ENCODE measurements at places on chromosomes 3 and 15.

- DNase-seq, result no peak
Measured at GRCh38 chr3:194407423-194407822, 8.4 kb upstream of the GP5 start.

DNA sequence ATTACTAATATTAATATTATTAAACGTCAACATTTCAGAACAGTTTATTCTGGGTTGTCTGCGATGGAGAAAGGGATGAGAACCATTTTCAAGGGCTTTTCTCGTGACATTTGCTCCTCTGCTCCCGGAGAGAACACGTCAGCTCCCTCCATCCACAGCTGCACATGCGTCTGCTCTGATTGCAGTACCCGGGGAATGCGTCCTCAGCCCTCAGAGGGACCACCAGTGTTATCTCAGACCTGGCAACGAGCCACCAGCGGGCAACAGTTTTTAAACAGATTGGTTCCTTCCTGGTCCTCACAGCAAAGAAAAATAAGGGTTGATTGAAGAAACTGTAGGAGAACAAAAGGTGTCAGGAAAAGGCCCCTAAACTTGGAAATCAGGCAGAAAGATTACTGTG lies 202.2 kb upstream of the ADAMTS9 start:
- no peak for DNase-seq

- DNase-seq, result no peak
Measured at GRCh38 chr15:89370978-89371227, 36.3 kb upstream of the POLG start.

- no peak for DNase-seq
Measured at GRCh38 chr15:91841861-91842260, 11.6 kb upstream of the SLCO3A1 start.

GRCh38 chr15:96121086-96121920 lies 209.2 kb upstream of the NR2F2 start:
- no peak for DNase-seq
